ENCODE measurements at places on chromosomes 6 and 20.

DNA sequence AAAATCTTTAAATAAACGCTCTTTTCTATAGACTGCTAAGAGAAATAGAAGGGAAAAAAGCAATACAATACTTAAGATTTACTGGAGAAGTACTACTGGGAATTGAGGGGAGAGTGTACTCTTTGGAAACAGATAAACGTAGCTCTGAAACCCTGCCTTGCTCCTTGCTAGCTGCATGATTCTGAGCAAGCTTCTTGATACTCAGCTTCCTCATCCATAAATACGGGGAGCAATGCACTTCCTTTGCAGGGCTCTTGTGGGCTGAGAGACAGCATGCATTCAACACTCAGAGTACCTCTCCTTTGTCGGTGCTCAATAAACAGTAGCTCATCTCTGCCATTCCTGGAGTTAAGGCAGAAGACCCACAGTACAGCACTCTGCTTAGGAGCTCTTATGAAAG, 159.7 kb downstream of the BTBD9 start:
- DNase-seq: no peak

- DNase-seq: no peak
Measured at GRCh38 chr20:43821795-43822194, 92.9 kb upstream of the TOX2 start.

DNA sequence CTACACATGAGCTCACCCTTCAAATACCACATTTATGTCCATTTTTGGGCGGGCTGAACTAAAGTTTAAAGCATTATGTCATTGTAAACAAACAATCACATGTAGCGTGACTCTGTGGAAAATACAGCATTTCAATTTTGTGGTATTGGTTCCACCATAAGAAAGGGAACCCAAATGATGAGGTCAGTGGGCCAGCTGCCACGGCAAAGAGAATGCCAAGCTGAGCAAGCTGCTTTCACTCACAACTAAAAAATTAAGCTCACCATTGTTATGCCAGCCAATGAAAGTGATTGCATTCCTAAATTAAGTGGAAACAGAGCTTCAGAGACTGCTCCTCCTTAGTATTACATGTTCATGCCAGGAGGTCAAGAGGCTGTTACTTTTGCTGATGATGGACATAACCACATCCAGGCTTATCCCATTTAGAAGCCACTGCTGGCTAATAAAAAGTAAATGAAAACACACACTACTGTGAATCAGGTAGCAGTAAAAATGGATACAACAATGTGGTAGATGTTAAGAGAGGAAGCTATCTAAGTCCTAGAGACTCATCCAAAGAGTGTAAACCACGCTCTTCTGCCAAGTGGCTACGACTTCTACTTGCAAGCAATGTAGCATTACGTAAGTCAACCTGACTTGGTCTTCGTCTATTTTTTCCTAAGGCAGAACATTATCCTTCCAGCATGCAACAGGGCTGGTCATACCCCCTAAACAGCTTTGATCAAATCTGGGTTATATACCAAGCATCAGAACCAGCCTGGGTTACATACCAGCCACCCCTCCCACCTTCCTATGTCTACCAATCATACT, 164.8 kb downstream of the BACH2 start:
- no peak for DNase-seq

GRCh38 chr20:62961799-62962198, 9.3 kb downstream of the SLC17A9 start:
- no peak for DNase-seq

- DNase-seq: no peak
Measured at GRCh38 chr6:38179794-38180430, 360.4 kb downstream of the ZFAND3 start.

DNA sequence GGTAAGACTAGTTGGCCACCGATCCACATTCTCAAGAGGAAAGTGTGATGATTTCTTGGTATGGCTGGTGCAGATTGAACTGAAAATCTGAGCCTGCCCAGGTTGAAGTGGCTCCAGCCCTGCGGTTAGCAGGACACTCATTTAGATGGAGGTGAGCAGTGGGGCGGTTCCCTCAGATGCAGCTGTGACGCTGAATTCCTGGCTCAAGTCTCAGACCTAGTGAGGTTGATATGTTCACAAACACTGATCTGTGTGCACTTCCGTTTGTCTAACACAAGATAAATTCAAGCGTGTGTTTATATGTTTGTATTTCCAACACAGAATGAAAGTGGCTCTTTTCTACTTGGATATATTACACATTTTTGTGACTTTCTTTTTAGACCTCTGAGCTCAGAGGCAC, 83.4 kb upstream of the FRMD1 start:
- DNase-seq: no peak

GRCh38 chr6:49552596-49552995, 2.1 kb downstream of the C6orf141 start:
- DNase-seq: no peak

DNA sequence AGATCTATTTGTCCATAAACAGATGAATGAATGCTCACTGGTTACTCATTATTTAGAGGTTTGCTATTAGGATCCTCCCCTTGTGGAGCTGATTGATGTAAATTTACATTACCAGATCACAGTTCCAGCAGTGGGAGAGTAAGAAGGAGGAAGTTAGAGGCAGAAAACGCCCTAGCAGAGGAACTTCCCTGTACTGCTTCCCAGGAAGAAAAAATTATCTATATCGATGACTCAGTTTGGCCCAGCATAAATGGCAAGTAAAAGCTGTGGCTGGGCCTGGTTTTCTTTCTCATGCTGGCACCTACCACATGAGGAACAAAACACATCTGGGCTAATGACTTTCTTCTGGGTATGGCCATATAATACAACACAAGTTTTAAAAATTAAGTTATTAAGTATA, 35.7 kb downstream of the DNAAF9 start:
- no peak for DNase-seq

DNA sequence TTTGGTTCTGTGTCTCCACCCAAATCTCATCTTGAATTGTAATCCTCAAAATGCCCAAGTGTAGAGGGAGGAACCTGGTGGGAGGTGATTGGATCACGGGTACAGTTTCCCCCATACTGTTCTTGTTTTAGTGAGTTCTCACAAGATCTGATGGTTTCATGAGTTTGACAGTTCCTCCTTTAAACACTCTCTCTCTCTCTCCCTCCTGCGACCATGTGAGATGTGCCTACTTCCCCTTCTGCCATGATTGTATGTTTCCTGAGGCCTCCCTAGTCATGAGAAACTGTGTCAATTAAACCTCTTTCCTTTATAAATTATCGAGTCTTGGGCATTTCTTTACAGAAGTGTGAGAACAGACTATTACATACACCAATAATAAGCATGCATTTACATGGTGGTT, 12.1 kb upstream of the EYS start:
- no peak for DNase-seq

- no peak for DNase-seq
Measured at GRCh38 chr6:136547336-136547735, 2.9 kb downstream of the MAP7 start.

GRCh38 chr6:90383196-90383822, 86.7 kb upstream of the BACH2 start:
- DNase-seq: no peak

DNA sequence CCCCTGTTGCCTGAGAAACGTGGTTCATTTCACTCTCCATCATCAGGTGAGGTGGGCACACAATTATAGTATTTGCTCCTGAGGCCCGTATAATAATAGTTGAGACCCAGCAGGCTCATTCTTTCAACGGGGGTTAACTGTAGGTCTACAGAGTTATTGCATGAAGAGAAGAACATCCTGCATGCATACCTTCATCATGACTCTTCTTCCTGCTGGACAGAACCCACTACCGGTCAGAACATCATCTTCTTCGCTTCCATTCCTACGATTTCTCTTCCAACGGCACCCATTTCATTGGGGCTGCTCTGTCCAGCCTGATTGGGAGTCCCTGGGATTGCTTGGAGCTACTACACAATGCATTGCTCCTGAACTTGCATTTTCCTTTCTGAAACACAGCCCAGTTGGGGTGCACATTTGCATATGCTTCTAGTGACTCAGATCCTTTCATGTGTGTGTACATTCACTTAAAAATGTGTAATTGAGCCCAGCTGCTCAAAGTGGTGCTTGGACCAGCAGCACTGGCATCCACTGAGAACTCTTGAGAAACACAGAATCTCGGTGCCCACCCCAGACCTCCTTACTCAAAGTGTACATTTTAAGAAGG, 57.4 kb downstream of the SLC24A3 start:
- DNase-seq: no peak

DNA sequence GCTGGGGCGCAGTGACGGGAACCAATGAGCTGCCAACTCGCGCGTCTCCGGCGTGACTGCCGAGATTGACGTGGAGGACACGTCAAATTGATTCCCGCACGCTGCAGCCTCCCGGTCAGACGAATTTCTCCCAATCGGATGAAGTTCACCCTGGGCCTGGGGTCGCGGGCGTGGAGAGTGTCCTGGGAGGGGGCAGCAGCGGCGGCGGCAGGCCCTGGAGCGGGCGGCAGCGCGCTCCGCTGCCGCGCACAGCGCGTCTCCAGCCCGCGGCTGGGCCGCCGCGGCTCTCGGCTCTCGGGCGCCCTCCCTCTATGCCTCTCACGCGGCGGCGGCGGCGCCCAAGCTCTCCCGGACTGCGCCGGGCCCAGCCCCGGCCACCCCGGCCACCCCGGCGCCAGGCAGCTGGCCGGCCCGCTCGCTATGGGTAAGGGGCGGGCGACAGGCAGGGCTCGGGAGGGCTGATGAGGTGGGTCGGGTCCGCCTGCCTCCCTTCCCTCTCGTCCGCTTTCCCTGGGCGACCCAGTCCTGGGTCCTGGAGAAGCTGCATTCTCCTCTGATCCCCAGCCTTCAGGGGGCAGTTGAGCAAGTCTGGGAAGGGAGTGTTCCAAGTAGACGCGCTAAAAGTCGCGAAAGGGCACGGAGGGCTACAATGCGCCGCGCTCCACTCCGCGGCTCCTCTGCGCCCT, at the start of gene PAX1:
PAX1 (plus strand) TSS at position 90 of the 686 bp plus-strand sequence; CDS start at position 139, 49 bp downstream.
- DNase-seq: no peak

GRCh38 chr20:48155268-48155667, 370.0 kb upstream of the SULF2 start:
- DNase-seq: no peak

GRCh38 chr6:170129691-170130171, 161.1 kb downstream of the DLL1 start:
- DNase-seq: no peak

DNA sequence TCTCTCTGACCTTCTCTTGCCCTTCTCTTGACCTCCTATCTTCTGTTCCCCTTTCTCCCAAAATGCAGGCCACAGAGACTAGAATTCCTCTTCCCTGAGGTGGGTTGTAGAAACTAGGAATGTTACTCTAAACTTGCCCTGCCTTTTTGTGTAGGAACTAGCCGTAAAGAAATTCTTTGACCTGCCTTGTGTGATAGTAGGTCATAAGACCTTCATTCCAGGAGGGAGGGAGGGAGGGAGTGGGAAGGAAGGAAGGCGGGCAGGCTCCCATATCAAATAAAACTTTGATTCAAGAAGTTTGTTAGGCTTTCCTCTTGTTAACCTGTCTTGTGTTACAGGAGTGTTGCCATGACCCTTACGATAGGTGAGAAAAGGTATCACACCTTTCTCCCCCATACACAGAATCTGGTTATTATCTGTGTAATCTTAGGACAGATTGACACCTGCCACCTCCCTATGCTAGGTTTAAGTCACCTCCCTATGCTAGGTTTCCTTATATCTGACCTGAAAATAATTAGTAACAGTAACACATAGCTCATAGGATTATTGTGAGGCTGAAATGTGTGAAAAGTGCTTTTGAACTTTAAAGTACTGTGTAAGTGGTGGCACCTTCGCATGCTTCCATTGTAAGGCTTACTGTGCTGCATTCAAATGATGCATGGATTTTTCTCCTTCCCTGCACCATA, 32.6 kb upstream of the FUCA2 start:
- DNase-seq: no peak

DNA sequence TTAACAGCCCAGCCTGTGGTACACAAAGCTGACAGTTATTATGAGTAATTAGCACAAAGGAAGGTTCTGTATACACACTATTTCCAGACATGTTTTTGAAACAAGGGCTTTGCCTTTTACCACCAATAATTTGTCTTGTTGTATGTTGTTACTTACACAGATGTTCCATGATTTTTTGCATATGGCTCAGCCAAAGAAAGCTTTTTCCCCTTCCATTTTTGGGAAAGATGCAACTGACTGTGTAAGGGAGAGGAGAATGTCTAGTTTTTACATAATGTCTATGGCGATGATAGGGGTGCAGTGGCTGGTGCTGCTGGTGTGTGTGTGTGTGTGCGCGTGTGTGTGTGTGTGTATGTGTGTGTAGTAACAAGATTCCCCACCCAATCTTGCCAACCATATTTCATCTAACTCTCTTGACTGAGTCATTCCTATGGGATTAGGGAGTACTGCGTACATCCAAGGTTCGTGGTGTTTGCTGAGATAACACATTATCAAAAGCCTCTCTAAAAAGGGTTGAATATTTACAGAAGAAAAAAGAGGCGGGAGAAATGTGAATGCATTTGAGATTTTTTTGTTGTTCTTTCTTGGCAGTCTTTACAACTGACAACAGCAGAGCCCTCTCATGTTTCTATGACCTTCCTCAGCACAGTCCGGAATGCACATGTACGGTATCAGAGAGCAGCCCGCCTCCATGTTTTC, 192.2 kb downstream of the GMPR start:
- no peak for DNase-seq

GRCh38 chr6:158043008-158043407, 61.3 kb downstream of the SYNJ2 start:
- no peak for DNase-seq

- DNase-seq: no peak
Measured at GRCh38 chr6:163367497-163368183, 46.9 kb upstream of the QKI start.

DNA sequence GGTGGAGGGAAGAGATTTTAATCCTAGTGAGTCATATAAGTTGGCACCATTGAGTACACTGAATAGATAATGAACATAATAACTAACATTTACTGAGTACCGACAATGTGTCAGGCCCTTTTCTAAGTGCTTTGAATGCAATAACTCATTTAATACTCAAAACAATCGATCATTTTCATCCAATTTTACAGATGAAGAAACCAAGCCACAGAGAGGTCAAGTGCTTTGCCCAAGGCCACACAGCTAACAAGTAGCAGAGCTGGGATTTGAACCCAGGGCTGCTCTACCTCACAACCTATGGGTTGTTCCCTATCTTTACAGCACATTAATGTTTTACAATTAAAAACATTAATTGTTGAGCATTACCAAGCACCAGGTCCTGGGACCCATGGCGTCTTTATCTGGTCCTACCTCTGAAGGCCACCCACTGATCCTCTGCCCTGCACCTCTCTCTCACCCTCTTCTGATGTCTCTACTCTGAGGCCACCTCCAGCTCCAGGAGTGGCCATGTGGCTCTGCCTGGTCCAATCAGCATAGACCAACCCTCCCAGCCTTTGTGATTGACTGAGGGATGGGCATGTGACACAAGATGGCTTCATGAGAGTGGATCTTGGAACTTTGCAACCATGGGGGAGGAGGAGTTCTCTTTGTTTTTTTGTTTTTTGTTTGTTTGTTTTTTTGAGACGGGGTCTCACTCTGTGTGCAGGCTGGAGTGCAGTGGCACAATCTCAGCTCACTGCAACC, 83.9 kb downstream of the KCNB1 start:
- no peak for DNase-seq

GRCh38 chr6:113377362-113377942, 479.7 kb upstream of the MARCKS start:
- DNase-seq: no peak

GRCh38 chr6:36821581-36822335, 17.5 kb downstream of the CPNE5 start:
- DNase-seq: no peak

GRCh38 chr20:57748601-57749130, 38.9 kb upstream of the PMEPA1 start:
- peak; percentile 40 for DNase-seq

GRCh38 chr6:43786664-43787329, 16.8 kb downstream of the VEGFA start:
- no peak for DNase-seq

- DNase-seq: no peak
Measured at GRCh38 chr20:6108330-6108729, 14.5 kb downstream of the FERMT1 start.
